ENCODE measurements at places on chromosomes 1 and 21. TPM values are rescaled to one million over a fixed set of nuclear protein-coding genes. Genes with fewer than 3 reads are reported as not detected.

Gene PLEKHA6
- polyA plus RNA-seq: 3.3 TPM

Gene BEND5
- 9.1 TPM for polyA plus RNA-seq

Gene TBX15
- 0.45 TPM for polyA plus RNA-seq

Gene AADACL3
- polyA plus RNA-seq: not detected

Gene HMGCS2
- polyA plus RNA-seq: 36.9 TPM

Gene PDXK
- polyA plus RNA-seq: 102 TPM

Gene CFAP107
- polyA plus RNA-seq: not detected

Gene CXADR
- polyA plus RNA-seq: 6.4 TPM

Gene EFNA4
- 4.2 TPM for polyA plus RNA-seq

Gene OR2T11
- polyA plus RNA-seq: not detected
